ENCODE measurements at places on chromosomes 12 and 14. TPM values are rescaled to one million over a fixed set of nuclear protein-coding genes. Genes with fewer than 3 reads are reported as not detected.

DNA sequence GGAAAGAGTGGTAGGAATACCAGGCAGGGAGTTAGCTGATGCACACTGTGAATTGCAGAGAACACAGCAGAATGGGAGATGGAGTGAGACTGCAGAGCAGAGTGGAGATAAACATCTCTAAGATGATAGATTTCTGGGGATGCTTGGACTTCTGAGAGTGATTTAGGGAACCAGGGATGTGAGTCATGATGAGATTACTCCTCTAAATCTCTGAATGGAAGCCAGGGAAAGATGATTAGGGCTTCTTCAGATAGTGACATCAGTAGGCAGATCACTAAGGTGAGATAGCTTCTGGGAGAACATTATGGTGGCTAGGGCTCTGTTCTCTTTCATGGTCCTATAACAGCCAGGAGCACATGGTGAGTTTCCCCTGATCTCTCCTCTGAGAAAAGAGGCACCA, 501.5 kb upstream of the USP15 start:
- H3K27ac ChIP-seq, result no peak overlapping the region
- no peak for DNase-seq
- H3K27me3 ChIP-seq, result no peaks in the 10 kb centered on the region
- H3K4me3 ChIP-seq, result no peak overlapping the region

Gene ZBTB25
- 7.9 TPM for total RNA-seq

DNA sequence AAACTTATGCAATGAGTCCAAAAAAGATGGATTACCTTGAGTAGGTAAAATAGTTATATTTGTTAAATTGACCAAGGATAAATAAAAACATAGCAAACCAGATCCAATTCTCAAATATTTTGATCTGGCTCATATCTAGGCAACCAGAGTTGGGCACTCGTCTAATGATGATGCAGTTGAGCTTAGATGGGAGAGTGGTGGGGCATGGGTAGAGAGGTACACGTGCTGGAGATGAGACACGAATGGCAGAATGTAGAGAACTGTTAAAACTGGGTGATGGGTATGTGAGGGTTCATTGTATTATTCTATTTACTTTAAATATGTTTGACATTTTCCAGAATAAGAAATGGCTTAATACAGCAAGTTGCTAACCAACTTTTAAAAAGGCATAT, 7.6 kb upstream of the RNF34 start:
- no peaks in the 10 kb centered on the region for H3K4me1 ChIP-seq
- no peaks in the 10 kb centered on the region for H3K27me3 ChIP-seq
- no peak overlapping the region for H3K27ac ChIP-seq

Gene MRPL42
- 21.4 TPM for total RNA-seq

DNA sequence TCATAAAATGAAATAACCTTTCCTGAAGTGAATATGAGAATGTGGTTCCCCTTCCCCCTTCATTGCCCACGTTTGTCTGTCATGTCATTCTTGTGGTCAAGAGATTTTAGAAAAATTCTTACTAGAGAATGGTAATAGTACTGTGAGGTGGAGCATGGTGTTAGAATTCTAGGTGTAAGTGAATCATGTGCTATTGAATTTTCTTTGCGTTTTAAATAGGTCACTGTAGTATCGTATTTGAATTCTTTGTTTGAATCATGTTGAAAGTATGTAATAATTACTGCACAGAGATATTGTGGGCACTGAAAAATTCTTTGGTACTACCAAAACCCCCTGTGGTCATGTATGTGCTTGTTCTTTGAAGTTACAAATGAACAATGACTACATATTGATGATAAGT, 49.9 kb downstream of the FUT8 start:
- DNase-seq, result no peak
- no peaks in the 10 kb centered on the region for H3K27me3 ChIP-seq

Gene ESR2
- total RNA-seq, result not detected

Gene AMN
- not detected for total RNA-seq

Gene ARMH4
- total RNA-seq, result 1.0 TPM

Gene TBX3
- total RNA-seq, result 7.6 TPM

- H3K36me3 ChIP-seq, result no peaks in the 10 kb centered on the region
- H3K4me3 ChIP-seq, result no peak overlapping the region
- no peaks in the 10 kb centered on the region for H3K27me3 ChIP-seq
- H3K4me1 ChIP-seq, result no peaks in the 10 kb centered on the region
These were observed 135.6 kb upstream of the ARHGAP5 start for GRCh38 chr14:31941487-31941886.

- no peak for DNase-seq
- H3K4me3 ChIP-seq, result no peak overlapping the region
- H3K27ac ChIP-seq, result no peak overlapping the region
- no peaks in the 10 kb centered on the region for H3K27me3 ChIP-seq
These were observed 53.1 kb upstream of the DDX11 start for GRCh38 chr12:31020385-31021166.

DNA sequence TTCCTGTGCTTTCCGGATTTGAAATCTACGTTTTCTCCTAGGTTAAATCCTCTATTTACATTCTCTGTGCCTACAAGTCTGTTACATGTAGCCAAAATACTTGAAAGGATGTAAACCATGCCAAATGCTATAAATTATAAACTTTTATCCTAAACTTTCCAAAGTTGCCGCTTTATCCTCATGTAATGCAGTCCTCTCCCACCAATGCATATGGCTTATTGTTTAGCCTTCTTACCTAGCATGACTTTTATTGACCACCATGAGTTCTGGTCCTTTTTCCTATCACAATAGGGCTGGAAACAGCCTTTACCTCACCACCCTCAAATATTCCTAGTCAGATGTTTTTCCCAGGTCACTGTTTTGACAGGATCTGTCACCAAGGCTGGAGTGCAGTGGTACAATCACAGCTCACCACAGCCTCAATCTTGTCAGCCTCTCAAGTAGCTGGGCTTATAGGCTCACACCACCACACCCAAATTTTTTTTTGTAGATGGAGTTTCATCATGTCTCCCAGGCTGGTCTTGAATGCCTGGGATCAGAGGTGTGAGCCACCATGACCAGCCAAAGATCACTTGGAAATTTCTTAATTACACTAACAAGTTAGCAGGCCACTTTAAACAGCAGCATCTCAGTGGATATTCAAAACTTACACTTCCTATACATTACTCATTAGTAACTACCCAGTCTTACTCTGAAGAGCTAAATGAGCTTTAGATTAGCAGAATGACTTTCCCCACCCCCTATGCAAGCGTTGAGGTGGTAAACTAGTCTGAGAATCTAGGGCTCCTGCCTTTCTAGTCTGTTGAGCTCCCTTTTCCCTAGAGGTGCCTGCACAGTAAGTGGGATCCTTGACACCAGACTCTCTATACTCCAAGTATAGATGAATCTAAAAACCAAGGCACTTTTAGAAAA, 4.1 kb downstream of the TUBA1B start:
- H3K27me3 ChIP-seq, result no peaks in the 10 kb centered on the region
- H3K4me1 ChIP-seq, result peaks cover 20% of the 10 kb centered on the region
- H3K4me3 ChIP-seq, result no peak overlapping the region
- H3K27ac ChIP-seq, result no peak overlapping the region
- DNase-seq, result no peak
- H3K36me3 ChIP-seq, result peaks cover 11% of the 10 kb centered on the region

DNA sequence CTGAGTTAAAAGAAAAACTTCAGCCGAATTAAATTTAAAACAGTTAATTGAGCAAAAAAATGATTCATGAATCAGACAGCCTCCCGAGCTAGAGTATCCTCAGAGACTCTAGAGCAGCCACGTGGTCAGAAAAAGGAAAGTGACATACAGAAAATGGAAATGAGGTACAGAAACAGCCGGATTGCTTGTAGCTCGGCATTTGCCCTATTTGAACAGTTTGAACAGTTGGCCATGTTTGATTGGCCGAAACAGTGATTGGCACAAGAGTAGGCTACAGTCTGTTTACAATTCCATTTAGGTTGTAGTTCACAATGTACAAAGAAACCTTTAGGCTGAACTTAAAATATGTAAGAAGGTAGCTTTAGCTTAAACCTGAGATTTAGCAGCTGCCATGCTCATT, 12.9 kb upstream of the OXA1L start:
- no peak overlapping the region for H3K4me3 ChIP-seq
- no peak for DNase-seq
- no peaks in the 10 kb centered on the region for H3K27me3 ChIP-seq
- H3K36me3 ChIP-seq, result no peaks in the 10 kb centered on the region
- no peaks in the 10 kb centered on the region for H3K4me1 ChIP-seq
- no peak overlapping the region for H3K27ac ChIP-seq

GRCh38 chr14:29215853-29216252, 449.3 kb downstream of the FOXG1 start:
- H3K4me1 ChIP-seq, result no peaks in the 10 kb centered on the region
- H3K27ac ChIP-seq, result no peak overlapping the region

Gene GALNT4
- total RNA-seq, result 16.6 TPM

Gene TPH2
- 0.26 TPM for total RNA-seq

Gene P2RX2
- total RNA-seq, result not detected
